ENCODE measurements at places on chromosomes 13 and 19.

GRCh38 chr19:54096617-54097106 lies 3.9 kb downstream of the OSCAR start:
- H3K27ac ChIP-seq: no peak overlapping the region
- H3K4me3 ChIP-seq: peak overlapping the region; percentile 62
- H3K27me3 ChIP-seq: peaks cover 31% of the 10 kb centered on the region
- peak; percentile 77 for DNase-seq

DNA sequence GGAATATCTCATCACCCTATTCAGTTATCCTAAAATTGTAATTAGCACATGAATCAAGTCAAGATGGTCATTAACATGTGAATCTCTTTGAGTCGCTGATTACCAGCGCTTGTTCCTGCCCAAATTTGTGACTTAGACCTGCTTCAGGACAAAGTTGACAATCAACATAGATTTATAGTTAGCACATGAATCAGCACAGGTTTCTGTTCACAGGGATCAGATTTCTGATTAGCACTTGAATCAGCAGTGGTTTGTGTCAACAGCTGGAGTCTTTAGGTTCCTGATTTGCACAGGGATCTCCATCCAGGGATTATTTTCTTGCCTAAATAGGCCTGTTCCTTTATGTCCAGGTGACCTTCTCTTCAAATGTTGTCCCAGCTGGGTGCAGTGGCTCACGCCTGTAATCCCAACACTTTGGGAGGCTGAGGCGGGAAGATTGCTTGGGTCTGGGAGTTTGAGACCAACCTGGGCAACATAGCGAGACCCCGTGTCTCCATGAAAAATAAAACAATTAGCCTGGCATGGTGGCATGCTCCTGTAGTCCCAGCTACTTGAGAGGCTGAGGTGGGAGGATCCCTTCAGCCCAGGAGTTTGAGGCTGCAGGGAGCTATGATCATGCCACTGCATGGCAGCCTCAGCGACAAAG lies 3.8 kb upstream of the LRFN3 start:
- DNase-seq: no peak
- H3K4me3 ChIP-seq: no peak overlapping the region
- H3K27me3 ChIP-seq: no peaks in the 10 kb centered on the region
- H3K36me3 ChIP-seq: no peaks in the 10 kb centered on the region
- no peak overlapping the region for H3K27ac ChIP-seq

DNA sequence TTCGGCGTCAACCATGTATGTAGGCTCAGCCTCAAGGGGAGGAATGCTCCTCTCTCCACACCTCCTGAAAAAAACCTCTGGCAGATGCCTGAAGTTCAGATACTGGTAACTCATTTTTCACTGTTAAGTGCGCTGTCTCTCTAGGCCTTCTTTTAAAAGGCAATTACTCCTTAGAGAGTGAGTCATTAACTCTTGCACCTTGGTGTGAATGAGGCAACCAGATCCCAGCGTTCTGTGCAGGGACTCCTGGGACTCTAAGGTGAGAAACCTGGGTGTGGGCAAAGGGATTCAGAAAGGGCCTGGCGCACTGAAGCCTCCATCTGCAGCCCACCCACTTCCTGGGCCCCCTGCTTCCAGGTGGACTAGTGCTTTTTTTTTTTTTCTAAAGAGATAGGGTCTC lies 71.7 kb downstream of the SIAH3 start:
- peaks cover 19% of the 10 kb centered on the region for H3K4me1 ChIP-seq
- DNase-seq: no peak
- H3K4me3 ChIP-seq: no peak overlapping the region
- H3K27me3 ChIP-seq: no peaks in the 10 kb centered on the region
- H3K27ac ChIP-seq: no peak overlapping the region

- H3K27ac ChIP-seq: no peak overlapping the region
- H3K27me3 ChIP-seq: no peaks in the 10 kb centered on the region
- no peaks in the 10 kb centered on the region for H3K4me1 ChIP-seq
Observed at GRCh38 chr19:58181902-58182576, 822 bp upstream of the ZNF274 start.

DNA sequence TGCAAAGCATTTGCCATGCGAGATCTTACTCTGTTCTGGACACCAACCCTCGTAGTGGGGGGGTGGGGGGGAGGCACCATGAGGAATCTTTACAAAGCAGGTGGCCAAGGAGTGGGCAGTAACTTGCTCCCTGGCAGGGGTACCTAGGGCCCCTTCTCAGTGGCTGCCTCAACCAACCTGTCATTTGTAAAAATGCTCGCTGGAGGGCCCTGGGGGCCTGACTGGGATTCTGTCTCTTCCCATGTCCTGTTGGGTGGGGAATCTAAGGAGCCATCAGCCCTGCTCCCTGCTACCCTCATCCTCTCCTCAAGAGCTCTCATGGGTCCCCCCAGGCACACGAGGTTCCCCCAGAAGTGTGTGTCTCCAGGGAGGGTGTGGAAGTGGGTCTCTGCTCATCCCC lies 1.5 kb downstream of the KCNN1 start:
- peaks cover 13% of the 10 kb centered on the region for H3K27me3 ChIP-seq
- H3K4me3 ChIP-seq: no peak overlapping the region
- no peaks in the 10 kb centered on the region for H3K4me1 ChIP-seq
- DNase-seq: no peak
- H3K36me3 ChIP-seq: no peaks in the 10 kb centered on the region

GRCh38 chr13:113078902-113079780 lies 26.4 kb upstream of the F7 start:
- no peak overlapping the region for H3K4me3 ChIP-seq
- no peaks in the 10 kb centered on the region for H3K4me1 ChIP-seq
- no peak for DNase-seq
- no peaks in the 10 kb centered on the region for H3K36me3 ChIP-seq
- no peak overlapping the region for H3K27ac ChIP-seq

DNA sequence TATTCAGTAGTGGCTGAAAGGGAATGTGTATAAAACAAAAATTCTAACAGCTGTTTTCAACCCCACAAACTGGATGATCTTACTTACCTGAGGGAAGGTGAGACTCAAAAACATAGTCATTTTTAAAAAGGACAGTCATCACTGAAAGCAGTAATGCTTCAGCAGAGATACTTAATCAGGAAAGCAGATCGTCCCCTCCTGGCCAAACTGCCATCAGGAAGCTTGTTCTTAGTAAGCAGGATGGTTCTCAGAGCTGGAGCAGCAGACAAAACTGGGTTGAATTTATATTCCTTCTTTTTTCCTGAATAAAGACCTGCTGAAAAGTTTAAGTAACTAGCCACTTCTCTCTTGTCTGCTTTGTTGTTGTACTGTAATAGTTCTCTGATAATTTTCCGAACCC lies 1156.5 kb downstream of the OLFM4 start:
- no peaks in the 10 kb centered on the region for H3K27me3 ChIP-seq
- H3K4me1 ChIP-seq: peaks cover 12% of the 10 kb centered on the region
- no peak overlapping the region for H3K4me3 ChIP-seq
- H3K36me3 ChIP-seq: no peaks in the 10 kb centered on the region
- H3K27ac ChIP-seq: no peak overlapping the region
- DNase-seq: no peak

DNA sequence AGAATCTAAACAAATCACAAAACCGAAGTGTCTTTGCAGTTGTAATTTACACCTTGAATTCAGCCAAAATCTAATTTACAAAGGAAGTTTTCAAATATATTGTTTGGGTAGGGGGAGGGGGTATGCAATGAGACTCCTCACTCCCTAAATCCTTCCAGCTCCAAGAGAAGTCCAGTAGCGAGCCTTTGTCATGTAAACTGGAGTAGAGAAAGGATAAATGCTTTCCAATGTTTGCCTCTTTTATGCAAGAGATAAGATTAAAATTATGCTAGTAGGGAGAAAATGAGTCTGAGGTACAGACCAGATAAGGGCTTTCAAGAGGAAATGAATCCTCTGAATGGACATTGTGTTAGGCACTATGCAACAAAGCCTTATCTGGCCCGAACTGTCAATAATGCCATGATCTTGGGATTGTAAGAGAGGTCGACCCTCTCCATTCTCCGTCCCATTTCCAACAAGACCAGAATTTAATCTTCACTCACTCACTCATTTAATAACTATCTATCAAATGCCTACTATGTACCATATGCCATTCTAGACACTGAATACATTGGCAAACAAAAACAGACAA lies 199.2 kb downstream of the LACC1 start:
- peak overlapping the region; percentile 58 for H3K4me3 ChIP-seq
- no peaks in the 10 kb centered on the region for H3K27me3 ChIP-seq
- peaks cover 7% of the 10 kb centered on the region for H3K4me1 ChIP-seq
- peak overlapping the region; percentile 40 for H3K27ac ChIP-seq
- H3K36me3 ChIP-seq: no peaks in the 10 kb centered on the region

- no peak overlapping the region for H3K27ac ChIP-seq
- no peak overlapping the region for H3K4me3 ChIP-seq
Observed at GRCh38 chr19:1469255-1470054, 9.6 kb downstream of the C19orf25 start.

DNA sequence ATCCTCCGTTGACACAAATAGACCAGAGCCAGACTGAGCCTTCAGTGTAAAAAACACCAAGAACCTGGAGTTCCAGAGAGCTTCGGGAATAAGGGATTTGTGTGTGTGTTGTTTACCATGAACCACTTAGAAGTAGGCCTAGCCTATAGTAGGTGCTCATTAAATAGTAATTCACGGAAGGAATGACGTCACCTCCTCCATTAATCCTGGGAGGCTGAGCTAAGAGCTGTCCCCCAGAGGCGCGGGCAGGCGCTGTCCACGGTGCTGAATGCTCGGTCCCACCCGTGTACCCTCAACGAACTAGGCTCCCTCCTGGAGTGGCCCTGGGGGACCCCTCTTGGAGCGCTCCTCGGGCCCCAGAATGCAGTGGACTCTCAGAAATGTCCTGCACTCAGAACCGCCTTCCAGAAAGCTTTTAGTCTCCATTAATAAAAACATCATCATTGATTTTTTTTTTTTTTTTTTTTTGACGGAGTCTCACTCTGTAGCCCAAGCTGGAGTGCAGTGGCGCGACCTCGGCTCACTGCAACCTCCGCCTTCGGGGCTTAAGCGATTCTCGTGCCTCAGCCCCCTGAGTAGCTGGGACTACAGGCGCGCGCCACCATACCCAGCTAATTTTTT lies 6.5 kb downstream of the UNC13A start:
- DNase-seq: peak; percentile 89
- no peaks in the 10 kb centered on the region for H3K4me1 ChIP-seq
- H3K27me3 ChIP-seq: no peaks in the 10 kb centered on the region
- no peaks in the 10 kb centered on the region for H3K36me3 ChIP-seq
- no peak overlapping the region for H3K4me3 ChIP-seq

- H3K4me1 ChIP-seq: peaks cover 8% of the 10 kb centered on the region
- H3K4me3 ChIP-seq: no peak overlapping the region
- no peaks in the 10 kb centered on the region for H3K36me3 ChIP-seq
- DNase-seq: no peak
Observed at GRCh38 chr13:41398494-41399170, 58.7 kb upstream of the RGCC start.

- H3K4me1 ChIP-seq: no peaks in the 10 kb centered on the region
- no peak for DNase-seq
- H3K36me3 ChIP-seq: no peaks in the 10 kb centered on the region
- no peak overlapping the region for H3K4me3 ChIP-seq
- H3K27ac ChIP-seq: no peak overlapping the region
- H3K27me3 ChIP-seq: no peaks in the 10 kb centered on the region
Observed at GRCh38 chr13:30129411-30129810, 177.9 kb downstream of the KATNAL1 start.

Data from endodermal cell (in vitro differentiated cells).